ENCODE measurements at places on chromosomes 7 and 10. TPM values are rescaled to one million over a fixed set of nuclear protein-coding genes. Genes with fewer than 3 reads are reported as not detected.

DNA sequence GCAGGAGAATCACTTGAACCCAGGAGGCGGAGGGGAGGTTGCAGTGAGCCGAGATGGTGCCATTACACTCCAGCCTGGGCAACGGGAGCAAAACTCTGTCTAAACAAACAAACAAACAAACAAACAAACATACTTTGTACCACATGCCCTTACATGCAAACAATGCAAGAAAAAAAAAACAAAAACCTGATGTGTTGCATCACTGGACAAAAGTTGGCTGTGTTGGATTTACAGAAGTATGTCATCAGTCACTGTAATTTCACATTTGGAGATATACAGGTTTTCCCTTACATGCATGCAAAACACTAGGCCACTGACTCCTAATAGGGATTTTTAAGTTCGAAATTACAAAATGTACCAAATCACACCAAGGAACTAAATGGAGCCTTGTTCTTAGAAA is 138.5 kb downstream of the SRPK2 start:
- DNase-seq: no peak

DNA sequence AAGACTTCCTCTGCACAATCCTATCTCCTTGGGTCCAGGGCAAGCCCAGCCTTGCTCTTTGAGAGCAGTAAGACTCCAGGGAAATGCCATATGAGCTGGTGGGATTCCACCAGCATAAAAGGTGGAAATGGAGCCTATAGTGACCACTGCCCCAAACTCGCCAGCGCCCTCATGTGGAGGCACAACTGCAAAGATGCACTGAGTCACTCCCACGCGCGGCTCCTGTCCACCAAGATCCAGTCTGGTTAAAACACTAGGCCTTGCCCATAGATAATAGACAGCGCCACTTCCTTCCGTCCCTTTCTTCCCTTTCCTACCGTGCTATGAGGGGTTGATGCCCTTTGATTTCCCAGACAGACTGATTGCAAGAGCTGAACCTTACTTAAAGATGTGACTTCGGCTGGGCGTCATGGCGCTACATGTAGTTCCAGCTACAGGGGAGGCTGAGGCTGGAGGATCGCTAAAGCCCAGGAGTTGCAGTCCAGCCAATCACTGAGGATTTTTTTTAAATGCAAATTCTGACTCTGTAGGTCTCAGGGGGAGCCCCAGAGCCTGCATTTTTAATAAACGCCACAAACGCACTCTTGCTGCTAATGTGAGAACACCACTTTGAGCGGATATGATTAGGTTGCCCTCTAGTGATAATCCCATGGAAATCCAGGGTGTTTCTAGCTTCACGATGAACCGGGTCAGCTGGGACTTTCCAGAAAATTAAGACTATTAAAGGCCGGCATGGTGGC is 136.5 kb downstream of the EPC1 start:
- peak; percentile 55 for DNase-seq

- no peak for DNase-seq
Measured at GRCh38 chr7:3107889-3108570, 64.4 kb upstream of the CARD11 start.

DNA sequence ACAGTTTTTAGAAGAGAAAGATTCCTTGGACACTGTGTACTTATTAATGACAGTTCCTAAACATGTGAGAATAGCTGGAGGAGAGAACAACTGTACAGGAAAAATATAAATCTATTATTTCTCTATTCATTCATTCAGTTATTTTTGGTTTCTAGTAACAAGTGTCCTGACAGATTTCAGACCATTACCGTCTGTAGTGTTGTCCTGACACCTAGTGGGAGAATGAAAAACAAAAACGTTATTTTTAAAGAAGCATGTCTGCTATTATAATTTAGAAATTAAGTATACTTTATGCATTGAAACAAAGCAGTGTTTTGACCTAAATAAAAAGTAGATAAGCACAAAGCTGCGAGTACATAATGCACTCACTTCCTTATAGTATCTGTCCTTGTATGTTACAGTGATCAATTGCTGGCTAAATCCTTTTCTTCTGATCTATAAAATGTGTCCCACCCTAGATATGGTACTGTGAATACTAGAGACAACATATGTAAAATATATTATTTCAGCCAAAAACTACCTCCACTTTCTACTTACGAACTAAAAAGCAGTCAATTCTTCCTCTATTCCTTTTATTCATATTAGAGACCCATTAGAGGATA is 575.6 kb downstream of the ARL4A start:
- peak; percentile 71 for DNase-seq

- peak; percentile 48 for DNase-seq
Measured at GRCh38 chr10:132536241-132536876, 1.2 kb upstream of the INPP5A start.

The ACTL6B gene
- polyA plus RNA-seq: 0.40 TPM

GRCh38 chr7:54796150-54796549 is 37.1 kb upstream of the SEC61G start:
- peak; percentile 24 for DNase-seq

GRCh38 chr7:101567230-101567629 is 61.9 kb downstream of the MYL10 start:
- DNase-seq: no peak

DNA sequence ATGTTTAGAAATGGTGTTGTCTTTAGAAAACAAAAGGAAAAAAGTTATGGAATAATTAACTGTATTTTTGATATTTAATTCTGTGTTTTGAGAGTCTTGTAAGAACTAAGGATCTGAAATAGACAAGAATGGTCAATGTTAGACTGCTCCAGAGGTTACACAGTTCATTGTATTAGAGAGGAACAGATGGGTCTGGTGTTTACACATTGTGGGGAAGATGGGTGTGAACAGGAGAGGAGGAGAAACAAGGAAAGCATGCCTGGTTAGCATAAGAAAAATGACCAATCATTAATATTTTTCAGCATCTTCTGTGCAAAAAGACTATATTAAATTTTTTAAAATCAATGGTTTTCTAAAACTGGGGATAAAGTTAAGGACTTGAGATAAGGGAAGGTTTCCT is 11.9 kb downstream of the MEOX2 start:
- DNase-seq: no peak

The MMD2 gene
- polyA plus RNA-seq: not detected
